T-helper 17 cell (primary cell): ENCODE measurements at places on chromosomes 5 and 9. TPM values are rescaled to one million over a fixed set of nuclear protein-coding genes. Genes with fewer than 3 reads are reported as not detected.

The PFN3 gene
- total RNA-seq = not detected

The MORN5 gene
- total RNA-seq = not detected

The MAP1B gene
- 0.05 TPM for total RNA-seq

The MELK gene
- 0.73 TPM for total RNA-seq

The LHX6 gene
- not detected for total RNA-seq

The PLAA gene
- total RNA-seq = 28.6 TPM

The GRXCR2 gene
- not detected for total RNA-seq

The CCL27 gene
- not detected for total RNA-seq

DNA sequence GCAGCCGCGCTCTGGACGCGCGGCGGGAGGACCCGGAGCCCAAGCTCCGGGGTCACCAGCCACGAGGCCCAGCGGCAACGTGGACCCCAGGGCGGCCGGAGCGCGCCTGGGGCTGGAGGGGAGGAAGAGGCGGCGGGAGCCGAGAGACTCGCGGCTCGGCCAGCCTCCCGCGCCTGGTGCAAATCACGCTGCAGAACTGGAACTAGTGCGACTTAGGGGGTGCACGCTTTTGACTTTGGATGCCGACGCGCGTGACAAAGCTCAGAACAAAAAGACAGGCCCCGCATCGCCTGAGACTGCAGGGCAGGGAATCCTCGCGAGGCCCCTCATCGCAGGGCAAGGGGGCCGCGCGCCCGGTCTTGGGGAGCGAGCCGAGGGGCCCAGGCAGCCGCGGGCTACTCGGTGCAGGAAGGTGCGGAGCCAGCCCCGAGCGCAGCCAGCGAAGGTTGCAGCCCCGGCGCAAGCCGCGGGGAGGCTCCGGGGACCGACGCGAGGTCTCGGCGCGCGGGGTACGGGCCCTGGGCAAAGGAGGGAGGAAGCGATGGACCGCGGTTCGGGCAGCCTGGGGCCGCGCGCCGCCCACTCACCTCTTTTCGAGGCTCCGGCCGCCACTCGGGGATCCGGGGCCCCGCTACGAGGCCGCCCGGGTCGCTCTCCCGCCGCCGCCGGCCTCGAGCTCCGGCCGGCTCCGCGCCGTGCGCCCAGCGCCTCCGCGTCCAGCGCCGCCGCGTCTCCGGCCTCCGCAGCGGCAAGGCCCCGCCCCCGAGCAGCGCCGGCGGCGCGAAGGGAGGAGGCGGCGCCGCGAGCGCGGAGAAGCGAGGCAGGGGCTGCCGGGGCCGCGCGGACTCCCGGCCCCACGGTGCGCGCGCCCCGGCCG, at the start of gene GOLM1:
GOLM1 (minus strand) TSS at position 735 of the 877 bp plus-strand sequence. CDS start 20,238 bp downstream, outside the sequence.
- no peaks in the 10 kb centered on the region for H3K36me3 ChIP-seq
- no peak for DNase-seq
- H3K27me3 ChIP-seq = peaks cover 47% of the 10 kb centered on the region

- no peak for DNase-seq
- no peaks in the 10 kb centered on the region for H3K36me3 ChIP-seq
- H3K4me3 ChIP-seq = no peak overlapping the region
- H3K4me1 ChIP-seq = no peaks in the 10 kb centered on the region
Observed at GRCh38 chr5:27561408-27561807, 523.0 kb upstream of the CDH9 start.

- H3K4me1 ChIP-seq = no peaks in the 10 kb centered on the region
- H3K36me3 ChIP-seq = no peaks in the 10 kb centered on the region
- H3K27me3 ChIP-seq = no peaks in the 10 kb centered on the region
- H3K4me3 ChIP-seq = no peak overlapping the region
- DNase-seq = no peak
- no peak overlapping the region for H3K27ac ChIP-seq
Observed at GRCh38 chr5:160539431-160539830, 117.8 kb downstream of the PTTG1 start.

DNA sequence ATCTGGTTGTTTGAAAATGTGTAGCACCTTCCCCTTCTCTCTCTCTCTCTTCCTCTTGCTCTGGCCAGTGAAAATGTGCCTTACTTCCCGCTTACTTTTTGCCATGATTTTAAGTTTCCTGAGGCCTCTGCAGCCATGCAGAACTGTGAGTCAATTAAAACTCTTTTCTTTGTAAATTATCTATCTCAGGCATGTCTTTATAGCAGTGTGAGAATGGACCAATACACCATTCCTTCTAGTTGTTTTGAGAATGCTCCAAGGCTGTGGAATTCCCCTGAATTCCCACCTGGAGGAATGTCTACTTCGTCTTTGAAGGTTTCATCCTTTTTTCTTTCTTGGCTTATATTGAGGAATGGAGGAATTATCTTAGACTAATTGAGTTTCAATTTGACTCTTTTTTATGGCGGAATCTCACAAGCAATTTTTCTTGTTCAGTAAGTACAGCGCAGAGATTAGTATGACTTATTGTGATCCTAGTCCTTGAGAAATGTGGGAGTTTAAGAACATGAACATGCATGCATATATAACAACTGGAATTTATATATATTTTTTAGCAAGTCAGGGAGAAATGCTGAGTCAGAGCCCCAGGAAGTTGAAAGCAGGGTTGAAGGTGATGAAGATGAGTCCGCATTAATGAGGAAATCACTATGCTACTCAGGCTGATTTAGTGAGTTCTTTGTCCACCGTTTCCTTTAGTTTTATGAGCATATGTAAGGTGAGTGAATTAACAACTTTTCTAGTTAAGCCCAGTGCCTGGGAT, 488.1 kb upstream of the ADAMTS16 start:
- no peak overlapping the region for H3K27ac ChIP-seq
- no peaks in the 10 kb centered on the region for H3K4me1 ChIP-seq
- H3K36me3 ChIP-seq = no peaks in the 10 kb centered on the region
- H3K27me3 ChIP-seq = no peaks in the 10 kb centered on the region
- no peak overlapping the region for H3K4me3 ChIP-seq

GRCh38 chr5:115838885-115839518, 2.4 kb downstream of the ATG12 start:
- H3K4me1 ChIP-seq = peaks cover 29% of the 10 kb centered on the region
- peaks cover 5% of the 10 kb centered on the region for H3K36me3 ChIP-seq
- peak overlapping the region; percentile 81 for H3K4me3 ChIP-seq
- no peak for DNase-seq
- no peaks in the 10 kb centered on the region for H3K27me3 ChIP-seq

DNA sequence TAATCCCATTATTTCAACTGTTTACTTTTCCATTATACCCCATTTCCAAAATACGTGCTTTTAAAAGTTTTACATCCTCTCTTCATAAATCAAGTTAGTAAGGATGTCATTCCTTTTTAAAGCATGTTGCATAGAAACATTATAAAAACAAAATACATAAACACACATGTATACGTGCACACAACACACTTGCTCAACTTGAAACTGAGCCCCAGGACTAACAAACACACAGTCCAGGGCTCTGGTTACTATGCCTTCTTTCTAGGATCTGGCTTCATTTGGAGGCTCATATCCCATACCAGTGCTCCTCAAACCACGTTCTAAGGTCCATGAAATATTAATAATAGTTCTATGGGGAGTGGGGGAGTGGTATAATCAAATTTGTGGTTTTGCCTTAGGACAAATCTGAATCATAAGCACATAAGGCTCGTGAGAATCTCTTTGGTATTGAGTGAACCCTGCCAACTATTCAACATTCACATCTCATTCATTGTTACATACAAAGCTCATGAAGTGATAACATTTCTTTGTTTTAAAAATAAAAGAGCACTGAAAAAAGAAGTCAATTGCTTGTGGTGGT, 55.2 kb downstream of the NFIB start:
- H3K27me3 ChIP-seq = peaks cover 11% of the 10 kb centered on the region
- no peak overlapping the region for H3K27ac ChIP-seq
- H3K4me3 ChIP-seq = no peak overlapping the region
- H3K4me1 ChIP-seq = no peaks in the 10 kb centered on the region

DNA sequence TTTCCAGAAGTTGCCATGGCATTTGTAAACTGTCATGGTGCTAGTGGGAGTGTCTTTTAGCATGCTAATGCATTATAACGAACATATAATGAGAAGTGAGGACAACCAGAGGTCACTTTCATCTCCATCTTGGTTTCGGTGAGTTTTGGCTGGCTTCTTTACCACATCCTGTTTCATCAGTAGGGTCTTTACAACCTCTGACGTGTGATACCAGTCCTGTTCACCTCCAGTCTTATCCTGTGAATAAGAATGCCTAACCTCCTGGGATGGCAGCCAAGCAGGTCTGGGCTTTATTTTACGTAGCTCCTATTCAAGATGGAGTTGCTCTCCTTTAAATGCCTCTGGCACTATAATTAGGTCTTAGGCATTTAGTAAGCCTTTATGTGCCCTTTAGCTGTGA, 20.4 kb upstream of the RFK start:
- H3K27ac ChIP-seq = no peak overlapping the region
- H3K27me3 ChIP-seq = no peaks in the 10 kb centered on the region
- H3K4me3 ChIP-seq = no peak overlapping the region
- H3K4me1 ChIP-seq = peaks cover 17% of the 10 kb centered on the region

- H3K27ac ChIP-seq = no peak overlapping the region
- no peaks in the 10 kb centered on the region for H3K36me3 ChIP-seq
- H3K27me3 ChIP-seq = peaks cover 34% of the 10 kb centered on the region
- no peak overlapping the region for H3K4me3 ChIP-seq
- peaks cover 2% of the 10 kb centered on the region for H3K4me1 ChIP-seq
Observed at GRCh38 chr5:168209997-168210396, 81.4 kb upstream of the WWC1 start.

DNA sequence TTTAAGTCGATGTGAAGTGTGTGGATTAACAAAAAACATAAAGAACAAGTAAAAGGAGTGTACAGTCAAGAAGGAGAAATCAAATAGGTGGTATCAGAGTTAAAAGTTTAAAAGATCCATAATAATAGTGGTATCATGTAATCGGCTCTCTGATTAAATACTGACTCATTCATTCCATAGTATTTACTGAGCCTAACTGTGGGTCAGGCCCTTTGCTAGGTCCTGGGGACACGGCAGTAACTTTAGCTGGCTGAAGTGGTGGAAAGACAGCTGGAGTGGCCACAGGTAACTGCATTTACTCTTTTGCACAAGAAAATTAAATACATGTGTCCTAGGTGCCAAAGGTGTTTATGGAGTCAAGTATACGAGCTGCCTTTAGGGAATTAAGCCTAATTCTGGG, 124.0 kb downstream of the GNAQ start:
- no peak overlapping the region for H3K4me3 ChIP-seq
- peaks cover 48% of the 10 kb centered on the region for H3K4me1 ChIP-seq
- peaks cover 5% of the 10 kb centered on the region for H3K36me3 ChIP-seq
- DNase-seq = no peak

- no peaks in the 10 kb centered on the region for H3K27me3 ChIP-seq
- no peak for DNase-seq
- H3K27ac ChIP-seq = no peak overlapping the region
- H3K4me1 ChIP-seq = no peaks in the 10 kb centered on the region
Observed at GRCh38 chr5:117692606-117693005, 1118.0 kb upstream of the SEMA6A start.

GRCh38 chr9:126236273-126236672, 90.4 kb upstream of the MVB12B start:
- no peaks in the 10 kb centered on the region for H3K4me1 ChIP-seq
- peaks cover 4% of the 10 kb centered on the region for H3K36me3 ChIP-seq
- no peak overlapping the region for H3K4me3 ChIP-seq
- no peak overlapping the region for H3K27ac ChIP-seq
- peaks cover 46% of the 10 kb centered on the region for H3K27me3 ChIP-seq

DNA sequence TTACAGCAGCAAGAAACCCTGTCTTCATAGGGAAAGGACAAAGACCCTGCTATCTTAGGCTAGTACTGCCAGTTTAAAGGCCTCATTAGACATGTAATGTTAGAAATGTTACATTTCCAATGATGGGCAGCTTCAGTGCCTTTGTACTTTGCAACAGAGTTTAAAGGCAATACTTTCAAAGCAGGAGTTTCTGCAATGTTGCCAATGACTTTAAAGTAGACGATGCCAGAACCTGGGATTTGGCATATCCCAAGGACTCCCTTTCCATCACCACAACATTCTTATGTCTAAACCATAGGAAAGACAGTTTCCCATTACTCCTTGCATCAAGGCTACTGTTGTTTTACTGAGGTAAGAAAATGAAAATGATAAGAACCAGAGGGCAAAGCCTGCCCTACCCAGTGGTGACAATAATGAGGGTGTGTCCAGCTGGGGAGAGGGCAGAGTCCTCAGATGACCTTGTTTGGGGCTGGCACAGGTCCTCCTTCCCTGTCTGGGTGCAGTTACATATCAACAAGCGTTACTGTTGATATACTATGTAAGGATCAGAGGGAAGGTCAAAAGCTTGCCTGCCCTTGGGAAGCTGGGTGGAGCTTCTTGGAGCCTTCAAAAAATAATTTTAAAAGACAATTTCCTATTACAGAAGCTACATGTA, 27.5 kb upstream of the MLANA start:
- H3K4me1 ChIP-seq = peaks cover 2% of the 10 kb centered on the region
- H3K27ac ChIP-seq = no peak overlapping the region
- H3K4me3 ChIP-seq = no peak overlapping the region
- DNase-seq = no peak
- H3K36me3 ChIP-seq = peaks cover 2% of the 10 kb centered on the region
- no peaks in the 10 kb centered on the region for H3K27me3 ChIP-seq

DNA sequence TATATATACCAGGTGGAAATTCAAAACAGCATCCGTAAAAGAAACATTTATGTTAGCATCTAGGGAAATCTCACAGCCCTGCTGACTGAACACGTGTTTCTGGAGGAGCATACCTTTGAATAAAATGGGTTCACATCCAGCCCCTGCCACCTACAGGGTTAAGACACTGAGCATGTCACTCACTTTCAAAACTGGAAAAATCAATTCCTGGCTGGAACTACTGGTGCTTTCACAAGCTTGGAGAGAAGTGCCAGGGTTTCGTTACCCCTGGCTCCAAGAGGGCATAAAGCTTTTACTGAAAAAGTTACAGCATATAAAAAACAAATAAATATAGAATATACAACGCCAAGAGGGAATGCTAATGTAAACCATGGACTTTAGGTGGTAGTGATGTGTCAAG, 48.0 kb downstream of the SERINC5 start:
- H3K36me3 ChIP-seq = peaks cover 3% of the 10 kb centered on the region
- H3K27ac ChIP-seq = no peak overlapping the region
- no peaks in the 10 kb centered on the region for H3K27me3 ChIP-seq
- peaks cover 60% of the 10 kb centered on the region for H3K4me1 ChIP-seq
- H3K4me3 ChIP-seq = no peak overlapping the region
- no peak for DNase-seq

GRCh38 chr5:4548341-4548740, 591.8 kb upstream of the ADAMTS16 start:
- no peak overlapping the region for H3K27ac ChIP-seq
- H3K27me3 ChIP-seq = no peaks in the 10 kb centered on the region
- no peaks in the 10 kb centered on the region for H3K36me3 ChIP-seq
- H3K4me1 ChIP-seq = no peaks in the 10 kb centered on the region

GRCh38 chr9:84228130-84228720, 112.3 kb downstream of the SLC28A3 start:
- no peak overlapping the region for H3K4me3 ChIP-seq
- no peak overlapping the region for H3K27ac ChIP-seq
- peaks cover 4% of the 10 kb centered on the region for H3K4me1 ChIP-seq
- no peak for DNase-seq
- H3K36me3 ChIP-seq = no peaks in the 10 kb centered on the region
- peaks cover 22% of the 10 kb centered on the region for H3K27me3 ChIP-seq
